ENCODE measurements at places on chromosomes 7 and 10. TPM values are rescaled to one million over a fixed set of nuclear protein-coding genes. Genes with fewer than 3 reads are reported as not detected.

GRCh38 chr10:113369365-113369694 lies 183.5 kb upstream of the HABP2 start:
- DNase-seq: no peak

SEMA3C gene
- total RNA-seq: 111 TPM

FAM171A1 gene
- 3.6 TPM for total RNA-seq

- DNase-seq: no peak
Observed at GRCh38 chr7:69645683-69646082, 47.4 kb downstream of the AUTS2 start.

DNA sequence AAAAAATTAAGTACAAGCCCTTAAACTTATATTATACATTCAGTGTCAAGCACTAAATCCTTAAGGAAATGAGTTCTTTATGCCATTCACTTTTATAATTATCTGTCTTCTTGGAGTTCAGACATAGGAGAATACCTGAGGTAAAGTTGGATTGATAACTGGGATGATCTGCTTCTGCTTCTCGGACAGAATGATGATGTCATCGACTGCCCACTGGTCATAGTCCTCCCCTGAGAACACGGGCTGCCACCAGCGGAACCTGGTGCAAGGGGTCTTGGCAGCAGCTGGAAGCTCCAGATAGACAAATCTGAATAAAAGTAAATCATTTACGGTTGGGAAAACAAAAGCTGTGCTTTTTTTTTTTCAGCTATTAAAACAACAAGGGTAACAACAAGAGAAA lies 148.2 kb upstream of the SLC26A5 start:
- DNase-seq: no peak

GRCh38 chr10:22222236-22223190 lies 4.7 kb upstream of the EBLN1 start:
- no peak for DNase-seq

GRCh38 chr10:90924552-90924951 lies 3.7 kb upstream of the ANKRD1 start:
- no peak for DNase-seq

- peak; percentile 36 for DNase-seq
Observed at GRCh38 chr7:3559278-3559677, 258.2 kb downstream of the SDK1 start.

TYW1B gene
- total RNA-seq: 4.7 TPM

DNA sequence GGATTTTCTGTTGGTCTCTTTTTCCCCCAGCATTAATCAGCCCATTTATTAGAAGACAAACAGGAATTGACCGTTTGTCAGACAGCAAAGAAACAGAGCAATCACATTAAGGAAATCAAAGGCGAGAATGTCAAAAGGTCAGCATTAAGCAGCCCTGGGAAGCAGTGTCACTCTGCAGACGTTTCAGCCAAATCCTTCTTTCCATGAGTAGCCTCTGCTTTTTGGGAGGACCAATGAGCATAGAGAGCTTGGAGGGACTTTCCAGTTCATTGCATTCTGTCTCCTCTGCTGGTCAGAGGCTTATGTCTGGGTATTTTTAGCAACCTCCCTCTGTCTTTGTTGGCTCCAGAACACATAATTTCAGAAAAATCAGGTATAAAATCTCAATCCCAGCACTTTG lies 481.4 kb downstream of the GALNT17 start:
- DNase-seq: peak; percentile 81

- no peak for DNase-seq
Observed at GRCh38 chr7:7736671-7737070, 18.3 kb upstream of the RPA3 start.

DNA sequence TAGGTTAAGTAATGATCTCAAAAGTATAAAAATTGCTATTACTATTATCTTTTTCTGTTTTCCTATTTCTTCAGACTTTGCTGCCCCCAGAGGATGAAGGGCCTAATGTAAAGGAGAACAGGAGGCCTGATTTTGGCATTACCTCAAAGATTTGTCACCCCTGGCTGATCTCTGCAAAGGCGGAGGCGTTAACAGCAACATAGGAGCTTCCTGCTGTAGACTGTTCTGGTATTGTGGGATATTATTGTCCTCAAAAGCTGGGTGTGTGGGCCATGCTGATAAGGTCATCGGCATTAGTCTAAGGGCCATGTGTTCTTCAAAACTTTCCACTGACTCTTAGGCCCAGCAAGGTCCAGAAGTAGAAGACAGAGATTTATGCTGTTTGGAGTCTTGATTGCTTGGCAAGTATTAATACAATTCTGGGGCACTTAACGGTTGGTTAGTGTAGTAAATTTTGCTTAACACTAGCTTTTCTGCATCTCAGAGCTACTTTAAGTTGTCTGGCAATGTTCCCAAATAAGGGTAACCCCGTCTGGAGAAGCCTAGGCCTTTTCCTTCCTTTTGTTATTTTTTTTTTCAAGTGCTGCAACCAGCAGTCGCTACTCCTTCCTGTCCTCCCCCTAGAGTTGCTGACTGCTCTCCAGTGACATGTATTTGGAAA lies 14.0 kb upstream of the ENTPD1 start:
- DNase-seq: no peak

DNA sequence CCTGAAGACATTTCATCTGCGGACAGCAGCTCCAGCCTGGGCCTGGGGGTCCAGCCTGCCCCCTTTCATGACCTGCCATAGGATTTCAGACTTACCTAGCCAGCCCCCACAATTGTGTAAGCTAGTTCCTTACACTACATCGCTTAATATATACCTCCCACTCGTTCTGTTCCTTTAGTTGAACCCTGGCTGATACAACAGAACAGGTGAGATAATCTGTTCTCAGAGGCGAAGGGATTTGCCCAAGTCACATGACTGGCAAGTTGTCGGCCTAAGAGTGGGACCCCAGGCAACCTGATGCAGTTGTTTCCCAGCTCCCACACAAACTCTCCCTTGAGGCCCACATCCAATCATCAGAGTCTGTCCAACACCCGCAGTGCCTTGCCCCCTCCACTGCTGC lies 168.2 kb downstream of the SH3PXD2A start:
- DNase-seq: no peak

DNA sequence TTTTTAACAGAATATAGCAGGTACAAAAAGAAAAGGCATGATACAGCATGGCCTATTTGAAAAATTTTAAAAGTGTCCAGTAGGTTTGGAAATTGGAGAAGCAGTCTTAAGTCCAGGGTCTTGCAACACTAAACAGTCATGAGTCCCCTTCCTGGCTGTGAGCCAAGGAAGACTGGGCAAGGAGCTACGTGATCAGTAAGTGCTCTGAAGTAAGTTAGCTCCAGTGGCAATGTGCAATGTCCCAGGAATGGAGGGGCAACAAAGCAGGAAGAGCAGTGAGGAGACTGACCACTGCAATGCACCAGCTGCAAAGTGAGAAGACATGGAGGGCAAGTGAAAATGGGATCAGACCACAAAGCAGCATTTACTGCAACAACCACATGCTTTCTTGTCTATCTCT lies 72.9 kb upstream of the GRID1 start:
- peak; percentile 30 for DNase-seq

GRCh38 chr10:78524342-78524741 lies 490.7 kb downstream of the RPS24 start:
- peak; percentile 36 for DNase-seq

GRCh38 chr10:1600861-1601260 lies 136.5 kb downstream of the ADARB2 start:
- no peak for DNase-seq

EFCAB10 gene
- not detected for total RNA-seq

DNA sequence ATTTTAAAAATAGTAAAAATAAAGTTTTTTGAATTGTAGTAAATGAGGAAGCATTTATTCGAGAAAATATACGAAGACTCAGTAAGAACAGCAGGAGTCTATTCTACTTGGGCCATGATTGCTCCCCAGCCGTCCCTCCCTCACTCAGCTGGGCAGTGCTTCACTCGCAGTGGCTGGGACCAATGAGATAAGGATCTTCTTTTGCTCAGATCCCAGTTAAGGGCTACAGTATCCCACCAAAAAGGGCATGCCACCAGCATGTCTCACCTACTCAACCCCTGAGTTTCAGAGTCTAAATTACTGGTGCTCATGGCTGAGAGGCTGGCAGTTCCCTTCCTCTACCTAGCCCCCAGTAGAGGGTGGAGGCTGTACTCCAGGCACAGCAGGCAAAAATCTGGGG lies 455.7 kb upstream of the PFKP start:
- no peak for DNase-seq

DNA sequence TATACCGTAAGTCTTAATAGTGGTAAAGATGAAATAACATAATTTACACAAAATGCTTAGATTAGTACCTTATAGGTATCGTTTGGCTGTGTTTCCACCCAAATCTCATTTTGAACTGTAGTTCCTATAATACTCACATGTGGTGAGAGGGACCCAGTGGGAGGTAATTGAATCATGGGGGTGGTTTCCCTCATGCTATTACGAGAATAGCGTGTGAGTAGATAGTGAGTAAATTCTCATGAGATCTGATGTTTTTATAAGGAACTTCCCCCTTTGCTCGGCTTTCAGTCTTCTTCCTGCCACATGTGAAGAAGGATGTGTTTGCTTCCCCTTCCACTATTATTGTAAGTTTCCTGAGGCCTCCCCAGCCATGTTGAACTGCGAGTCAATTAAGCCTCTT lies 426.3 kb upstream of the POT1 start:
- no peak for DNase-seq

Data from RPMI7951 (cell line).